Activated naive CD4-positive, alpha-beta T cell treated with anti-CD3 and anti-CD28 coated beads, Interleukin-2, amount 10 ng/mL, durations not matched to agents 7 days and 5 days (primary cell): ENCODE measurements at places on chromosomes 3 and 15.
A peak's percentile ranks its signal among the peaks of the same experiment; 100 is the strongest.

- no peak for DNase-seq
These were observed 36.4 kb upstream of the CACNA2D3 start for GRCh38 chr3:54085936-54086335.

- peak; percentile 26 for DNase-seq
These were observed 41.6 kb downstream of the NR2C2 start for GRCh38 chr3:14988988-14989394.

- no peak for DNase-seq
These were observed 198.3 kb downstream of the OTOL1 start for GRCh38 chr3:161694682-161695564.

DNA sequence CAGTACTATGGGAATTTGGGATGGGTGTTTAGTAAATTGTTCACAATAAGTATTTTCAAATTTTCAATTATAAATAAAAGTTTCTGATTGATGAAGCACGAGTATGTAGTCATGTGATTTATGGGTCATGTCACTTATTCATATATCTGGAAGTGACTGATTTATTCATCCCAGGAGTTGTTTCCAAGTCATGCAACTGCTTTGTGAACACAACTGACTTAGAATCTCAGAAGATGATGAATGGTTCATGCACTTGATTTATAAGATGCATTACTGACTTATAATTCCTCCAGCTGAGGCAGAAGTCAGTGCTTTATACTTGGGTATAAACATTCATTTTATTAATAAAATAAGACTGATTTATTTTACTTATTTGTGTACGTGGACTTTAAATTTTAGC lies 137.8 kb upstream of the CBLB start:
- no peak for DNase-seq

- no peak for DNase-seq
These were observed 230.3 kb upstream of the TBL1XR1 start for GRCh38 chr3:177427540-177427939.

DNA sequence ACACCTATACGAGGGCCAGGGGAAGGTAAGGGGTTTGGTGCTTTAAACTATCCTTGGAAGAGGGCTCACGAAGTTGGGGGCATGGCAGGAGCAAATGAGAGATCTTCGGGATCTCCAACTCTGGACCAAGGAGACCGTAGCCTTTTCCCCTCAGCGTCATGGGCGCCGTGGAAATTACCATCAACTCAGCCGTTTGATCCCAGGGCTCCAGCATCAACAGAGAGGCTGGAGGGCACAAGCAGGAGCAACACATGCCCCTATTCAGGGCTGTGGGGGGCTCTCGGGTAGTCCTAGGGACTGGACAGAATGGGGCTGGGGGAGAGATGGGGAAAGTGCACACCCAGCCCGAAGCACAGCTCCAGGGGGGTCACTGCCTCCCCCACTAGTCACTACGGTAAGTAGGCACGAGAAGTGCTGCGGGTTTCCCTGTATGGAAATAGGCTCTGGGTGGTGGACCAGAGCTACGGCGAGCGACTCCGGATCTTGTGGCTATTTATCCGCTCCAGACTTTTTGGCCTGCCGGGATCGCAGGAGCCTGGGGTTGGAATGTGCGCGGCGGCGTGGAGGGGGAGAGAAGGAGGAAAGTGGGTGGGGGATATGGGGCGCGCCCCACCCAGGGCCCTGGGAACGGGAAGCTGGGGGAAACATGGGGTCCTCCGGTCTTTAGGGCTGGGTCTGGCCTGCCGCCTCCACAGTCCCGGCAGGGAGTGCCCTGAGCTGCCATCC lies 539 bp upstream of the LAMB2 start:
- DNase-seq, result no peak

DNA sequence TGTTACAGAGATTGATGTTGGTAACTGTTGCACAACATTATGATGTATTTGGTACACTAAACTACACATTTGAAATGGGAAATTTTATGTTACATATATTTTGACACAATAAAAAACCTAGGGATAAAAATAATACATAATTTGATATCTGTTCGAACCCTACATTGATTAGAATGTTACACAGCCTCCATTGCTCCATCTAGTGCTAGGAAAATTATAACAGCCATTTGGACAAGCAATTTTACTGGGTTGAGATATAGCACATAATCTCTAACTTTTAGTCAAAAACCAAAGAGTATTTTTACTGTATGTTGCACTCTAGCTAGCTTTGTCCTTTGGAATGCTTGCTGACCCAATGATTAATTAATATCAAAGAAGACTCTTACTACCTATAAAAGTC lies 108.1 kb downstream of the LSAMP start:
- no peak for DNase-seq

- DNase-seq, result no peak
These were observed 101.3 kb upstream of the ATP11B start for GRCh38 chr3:182692021-182692420.

GRCh38 chr3:194035406-194036138 lies 100.4 kb upstream of the HES1 start:
- no peak for DNase-seq

DNA sequence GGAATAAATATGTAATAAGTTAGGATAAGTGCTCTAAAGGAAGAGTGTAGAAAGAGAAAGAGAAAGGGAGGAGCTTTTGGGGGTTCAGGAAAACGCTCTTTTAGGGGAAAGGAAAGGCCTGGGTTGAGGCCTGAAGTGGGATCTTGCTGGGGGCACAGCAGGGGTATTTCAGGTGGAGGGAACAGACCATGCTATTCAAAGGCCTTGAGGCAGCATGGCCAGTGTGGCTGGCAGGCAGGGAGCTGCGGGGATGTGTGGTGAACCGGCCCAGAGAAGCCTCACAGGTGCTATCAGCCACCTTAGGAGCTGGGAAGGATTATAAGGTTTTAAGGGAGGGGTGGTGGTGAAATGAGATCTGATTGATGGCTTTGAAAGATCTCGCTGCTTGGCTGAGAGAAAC lies 66.6 kb downstream of the LINGO1 start:
- no peak for DNase-seq

GRCh38 chr3:88031642-88032077 lies 27.1 kb downstream of the CGGBP1 start:
- peak; percentile 40 for DNase-seq

DNA sequence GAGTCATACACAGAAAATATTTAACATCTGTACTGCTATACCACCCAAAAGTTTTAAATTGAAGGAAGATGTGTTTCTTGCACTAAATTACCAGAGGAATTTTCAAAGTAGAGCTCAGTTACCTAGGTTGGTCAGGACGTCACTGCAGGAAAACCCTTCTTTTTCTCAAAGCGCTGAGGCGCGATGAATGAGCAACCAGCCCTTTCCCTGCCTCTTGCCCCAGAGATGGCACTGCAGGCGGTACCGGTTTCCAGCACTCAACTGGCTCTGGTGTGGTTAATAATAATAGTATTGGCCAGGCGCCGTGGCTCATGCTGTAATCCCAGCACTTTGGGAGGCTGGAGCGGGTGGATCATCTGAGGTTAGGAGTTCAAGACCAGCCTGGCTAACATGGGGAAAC lies 49.3 kb downstream of the HES1 start:
- DNase-seq, result no peak

- DNase-seq, result no peak
These were observed 10.1 kb upstream of the CAPN3 start for GRCh38 chr15:42349186-42349585.

DNA sequence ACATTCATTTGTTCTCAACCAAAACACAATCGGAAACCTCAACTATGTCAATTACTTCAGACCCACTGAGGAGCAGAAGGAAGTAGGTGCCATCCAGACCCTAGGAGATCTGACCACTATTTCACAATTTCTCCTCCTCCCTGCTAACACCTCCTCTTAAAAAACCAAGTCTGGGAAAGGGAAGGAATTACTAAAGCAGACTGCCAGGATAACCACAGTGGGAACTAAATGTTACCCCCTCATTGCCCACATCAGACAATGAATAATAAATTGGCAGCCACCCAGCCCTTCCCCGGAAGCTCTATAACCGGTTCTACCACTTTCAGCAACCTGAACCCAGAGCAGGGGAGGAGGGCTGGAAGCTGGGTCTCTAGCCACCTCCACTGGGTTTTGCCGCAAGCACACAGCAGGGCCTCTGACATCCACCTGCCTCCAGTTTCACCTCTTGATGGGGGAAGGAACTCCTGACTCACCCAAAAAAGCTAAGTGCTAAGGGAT lies 17.6 kb downstream of the C15orf62 start:
- DNase-seq, result peak; percentile 65

DNA sequence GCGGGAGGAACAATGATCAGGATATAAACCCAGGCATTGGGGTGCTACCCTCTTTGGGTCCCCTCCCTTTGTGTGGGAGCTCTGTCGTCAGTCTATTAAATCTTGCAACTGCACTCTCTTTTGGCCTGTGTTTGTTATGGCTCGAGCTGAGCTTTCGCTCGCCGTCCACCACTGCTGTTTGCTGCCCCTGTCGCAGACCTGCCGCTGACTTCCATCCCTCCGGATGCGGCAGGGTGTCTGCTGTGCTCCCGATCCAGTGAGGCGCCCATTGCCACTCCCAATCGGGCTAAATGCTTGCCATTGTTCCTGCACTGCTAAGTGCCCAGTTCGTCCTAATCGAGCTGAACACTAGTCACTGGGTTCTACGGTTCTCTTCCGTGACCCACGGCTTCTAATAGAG lies 1443.7 kb upstream of the CADM2 start:
- no peak for DNase-seq

GRCh38 chr3:13879946-13880810 lies at the start of gene WNT7A:
Gene WNT7A (minus strand): TSS chr3:13880071. CDS start chr3:13879816, 255 bp downstream.
- peak; percentile 72 for DNase-seq

- no peak for DNase-seq
These were observed 39.9 kb upstream of the BDH1 start for GRCh38 chr3:197595470-197596185.

- DNase-seq, result no peak
These were observed 45.9 kb downstream of the FSTL1 start for GRCh38 chr3:120404876-120405275.

DNA sequence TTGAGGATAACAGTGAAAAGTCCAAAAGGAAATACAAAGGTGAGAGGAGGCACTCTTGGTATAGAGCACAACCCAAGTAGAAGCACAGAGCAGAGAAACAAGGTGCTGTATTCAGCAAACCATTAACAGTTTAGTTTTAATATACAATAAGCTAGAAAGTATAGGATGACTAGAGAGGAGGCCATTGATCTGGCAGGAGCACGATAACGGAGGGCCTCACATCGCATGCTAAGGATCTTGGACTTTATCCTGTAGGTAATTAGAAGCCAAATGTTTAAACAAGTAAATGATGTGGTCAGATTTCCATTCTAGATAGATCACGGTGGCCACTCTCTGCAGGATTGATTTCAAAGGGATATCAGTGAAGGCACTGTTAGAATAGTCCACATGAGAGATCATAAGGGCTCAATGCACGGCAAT lies 935.0 kb downstream of the ROBO1 start:
- DNase-seq, result no peak

DNA sequence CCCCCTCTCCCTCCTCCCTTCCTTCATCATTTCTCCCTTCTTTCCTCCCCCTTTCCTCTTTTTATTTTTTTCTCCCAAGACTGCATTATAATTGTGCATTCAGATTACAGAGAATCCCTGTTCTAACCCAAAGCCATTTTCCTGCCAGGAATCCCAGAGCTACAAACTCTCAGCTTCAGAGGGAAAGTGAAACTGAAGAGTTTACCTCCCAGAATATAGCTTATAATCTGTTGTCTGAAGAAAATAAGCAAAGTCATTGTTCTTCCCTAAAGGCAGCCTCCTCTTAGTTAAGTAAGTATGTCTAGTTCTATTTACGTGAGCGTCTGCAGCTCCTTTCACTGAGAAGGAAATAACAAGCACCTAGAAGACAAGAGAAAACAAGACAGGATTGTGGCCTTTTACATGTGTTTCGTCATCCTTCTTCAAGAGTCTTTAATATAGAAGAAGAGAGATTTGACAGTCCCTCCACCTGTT lies 97.2 kb downstream of the CHST2 start:
- no peak for DNase-seq

DNA sequence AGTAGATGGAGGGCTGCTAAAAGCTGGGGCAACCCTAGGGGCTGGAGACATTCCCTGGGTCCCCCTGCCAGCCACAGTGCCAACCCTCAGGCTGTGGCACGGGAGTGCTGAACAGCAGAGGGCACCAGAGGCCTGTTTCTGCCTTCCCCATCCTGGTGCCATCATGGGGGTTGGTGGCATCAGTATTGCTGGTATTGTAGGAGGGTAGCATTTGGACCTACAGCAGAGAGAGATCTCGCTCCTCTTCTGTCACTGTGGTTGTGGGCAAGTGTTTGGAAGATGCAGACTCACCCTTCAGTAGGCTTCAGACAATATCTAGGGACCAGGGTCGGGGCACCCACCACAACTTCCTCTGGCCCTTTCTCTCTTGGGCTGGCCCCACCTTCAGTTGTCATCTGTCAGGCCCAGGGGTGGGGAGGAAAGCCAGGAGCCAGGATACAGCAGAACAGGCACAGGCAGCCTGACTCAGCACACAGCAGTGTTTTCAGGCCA lies 123.5 kb downstream of the RPLP1 start:
- peak; percentile 76 for DNase-seq

GRCh38 chr15:43251871-43252250 lies 14.9 kb downstream of the TGM5 start:
- no peak for DNase-seq

GRCh38 chr3:51391566-51392354 lies 675 bp downstream of the RBM15B start:
- DNase-seq, result peak; percentile 67

GRCh38 chr3:170584585-170585007 lies 1.3 kb downstream of the SLC7A14 start:
- peak; percentile 75 for DNase-seq

DNA sequence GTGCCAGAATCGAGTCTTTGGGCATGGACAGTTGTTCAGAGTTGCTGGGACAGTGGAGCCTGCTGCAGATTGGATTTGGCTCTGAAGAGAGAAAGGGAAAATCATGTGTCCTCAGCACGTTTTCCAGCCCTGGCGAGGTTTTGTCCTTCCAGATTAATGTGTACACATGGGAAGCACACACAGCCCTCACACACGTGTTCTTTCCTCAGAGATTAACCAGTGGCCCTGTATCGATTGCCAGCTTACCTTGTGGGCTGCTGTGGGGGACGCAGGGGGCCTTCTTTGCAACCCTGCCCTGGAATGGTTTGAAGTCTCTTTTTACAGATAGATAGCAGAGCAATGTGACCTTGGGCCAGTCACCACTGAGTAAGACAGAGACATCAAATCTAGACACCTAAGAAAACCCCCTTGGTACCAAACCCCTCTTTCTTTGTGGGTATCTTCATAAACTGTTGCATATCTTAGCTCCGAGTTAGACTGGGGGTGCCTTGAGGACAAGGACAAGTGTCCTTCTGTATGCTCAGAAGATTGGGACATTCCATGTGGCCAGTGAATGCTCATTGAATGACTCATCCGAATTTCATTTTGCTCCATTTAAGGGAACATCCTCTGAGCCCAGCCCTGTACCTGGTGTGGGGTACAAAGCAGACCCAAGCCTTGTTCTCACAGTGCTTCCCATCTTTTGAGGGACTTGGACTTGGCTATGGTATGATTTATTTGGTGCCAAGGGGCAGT lies 48.0 kb downstream of the SMAD6 start:
- DNase-seq, result no peak
